ENCODE measurements at places on chromosomes 1 and 21. TPM values are rescaled to one million over a fixed set of nuclear protein-coding genes. Genes with fewer than 3 reads are reported as not detected.

DNA sequence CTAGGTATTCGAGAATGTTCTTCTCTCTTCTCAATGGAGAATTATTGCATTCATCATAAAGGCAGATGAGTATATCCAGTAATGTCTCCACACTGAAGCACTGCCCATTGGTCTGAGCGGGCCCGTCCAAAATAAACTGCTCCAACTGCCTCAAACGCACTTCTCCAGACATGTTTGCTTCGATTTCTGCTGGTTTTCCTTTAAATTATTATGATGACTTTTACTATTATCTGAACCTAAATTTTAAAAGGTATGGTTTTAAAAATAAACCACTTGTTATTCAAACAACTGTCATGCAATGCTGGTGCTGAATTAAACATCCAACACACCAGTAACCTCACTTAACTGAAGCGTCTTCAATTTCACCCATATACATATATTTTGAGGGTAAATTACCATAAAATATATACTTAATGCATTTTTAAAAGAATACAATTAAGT lies 1.3 kb downstream of the CDC42BPA start:
- DNase-seq: no peak

DNA sequence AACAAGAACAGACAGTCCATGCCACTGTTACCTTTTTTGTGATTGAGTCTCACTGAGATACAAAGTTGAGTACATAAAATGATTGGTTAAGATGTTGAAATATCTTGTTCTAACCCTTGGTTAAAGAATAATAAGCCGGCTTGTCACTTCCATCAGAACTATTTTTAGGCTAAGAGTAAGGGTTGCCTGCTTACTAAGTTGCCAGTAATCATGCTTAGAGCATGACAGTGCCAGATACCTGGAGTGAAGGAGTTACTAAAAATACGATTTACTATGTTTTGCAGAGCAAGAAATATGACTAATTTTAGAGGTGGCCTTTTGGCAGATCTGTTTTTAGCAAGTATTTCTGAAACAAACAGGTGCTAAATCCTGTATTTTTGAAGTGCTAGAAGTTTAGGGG lies 6.0 kb downstream of the HUNK start:
- no peak for DNase-seq

DNA sequence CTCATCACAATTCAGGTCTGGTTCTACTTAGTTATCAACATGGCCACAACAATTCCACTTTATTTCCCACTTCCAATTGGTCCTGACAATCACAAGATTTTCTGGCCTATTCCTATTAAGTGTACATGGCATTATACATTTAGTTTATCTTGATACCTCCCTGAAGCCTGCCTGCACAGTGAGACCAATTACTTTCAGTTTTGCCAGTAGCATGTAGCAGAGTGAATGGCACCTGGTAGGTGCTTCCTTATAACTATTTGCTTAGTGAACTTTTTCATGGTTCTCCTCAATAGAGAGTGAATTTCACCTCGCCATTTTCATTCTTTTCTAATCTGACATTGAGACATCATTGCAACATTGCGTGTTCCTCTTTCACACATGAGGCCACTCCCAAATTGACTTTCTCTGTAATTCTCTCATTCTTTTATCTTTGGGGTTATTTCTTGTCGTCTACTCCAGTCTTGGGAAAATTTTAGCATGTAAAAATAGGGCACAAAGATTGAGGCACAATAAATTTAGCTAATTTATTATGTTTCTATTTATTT lies 124.3 kb downstream of the DISC1 start:
- no peak for DNase-seq

GRCh38 chr21:45592208-45592619 lies 50.0 kb upstream of the SLC19A1 start:
- DNase-seq: no peak

DNA sequence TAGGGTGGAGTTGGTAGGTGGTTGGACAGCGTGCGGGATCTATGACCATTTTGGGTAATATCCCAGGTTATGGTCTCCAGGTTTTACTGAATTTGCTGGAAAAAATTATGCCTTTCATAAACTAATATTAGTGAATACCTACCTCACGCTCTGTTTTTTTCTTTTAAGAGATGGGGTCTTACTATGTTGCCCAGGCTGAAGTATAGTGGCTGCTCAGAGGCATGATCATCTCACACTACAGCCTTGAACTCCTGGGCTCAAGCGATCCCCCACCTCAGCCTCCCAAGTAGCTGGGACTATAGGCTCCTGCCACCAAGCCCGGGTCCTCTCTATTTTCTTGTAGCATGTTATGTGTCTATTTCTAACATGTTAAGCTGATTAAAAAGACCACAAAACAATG lies 100.2 kb downstream of the RHOU start:
- DNase-seq: no peak

- DNase-seq: no peak
Observed at GRCh38 chr1:39091845-39092645, 65.9 kb downstream of the NDUFS5 start.

GRCh38 chr1:168972887-168973286 lies 133.6 kb upstream of the ATP1B1 start:
- no peak for DNase-seq

GRCh38 chr1:207868251-207868773 lies 42.6 kb downstream of the CD34 start:
- DNase-seq: no peak

DNA sequence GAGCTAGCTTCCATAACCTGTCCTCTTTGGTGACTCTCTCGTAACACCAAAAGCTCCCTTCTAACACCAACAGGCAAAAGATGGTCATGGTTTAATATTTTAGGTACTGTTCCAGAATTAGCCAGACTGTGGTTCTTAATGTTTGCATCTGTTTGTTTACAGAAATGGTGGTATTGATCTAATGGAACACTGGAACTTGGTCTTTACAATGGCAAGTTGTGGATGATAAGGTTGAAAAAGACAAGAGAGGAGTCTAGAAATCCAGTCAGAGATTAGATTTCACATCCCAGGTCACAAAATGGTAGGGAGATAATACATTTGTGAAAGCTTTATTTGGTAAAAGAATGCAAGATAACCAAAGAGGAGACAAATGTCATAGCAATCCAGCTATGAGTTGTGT lies 293.1 kb downstream of the SMYD3 start:
- no peak for DNase-seq

- DNase-seq: no peak
Observed at GRCh38 chr1:44368471-44369151, 13.6 kb upstream of the ERI3 start.

- no peak for DNase-seq
Observed at GRCh38 chr1:240801442-240801841, 189.5 kb upstream of the GREM2 start.

DNA sequence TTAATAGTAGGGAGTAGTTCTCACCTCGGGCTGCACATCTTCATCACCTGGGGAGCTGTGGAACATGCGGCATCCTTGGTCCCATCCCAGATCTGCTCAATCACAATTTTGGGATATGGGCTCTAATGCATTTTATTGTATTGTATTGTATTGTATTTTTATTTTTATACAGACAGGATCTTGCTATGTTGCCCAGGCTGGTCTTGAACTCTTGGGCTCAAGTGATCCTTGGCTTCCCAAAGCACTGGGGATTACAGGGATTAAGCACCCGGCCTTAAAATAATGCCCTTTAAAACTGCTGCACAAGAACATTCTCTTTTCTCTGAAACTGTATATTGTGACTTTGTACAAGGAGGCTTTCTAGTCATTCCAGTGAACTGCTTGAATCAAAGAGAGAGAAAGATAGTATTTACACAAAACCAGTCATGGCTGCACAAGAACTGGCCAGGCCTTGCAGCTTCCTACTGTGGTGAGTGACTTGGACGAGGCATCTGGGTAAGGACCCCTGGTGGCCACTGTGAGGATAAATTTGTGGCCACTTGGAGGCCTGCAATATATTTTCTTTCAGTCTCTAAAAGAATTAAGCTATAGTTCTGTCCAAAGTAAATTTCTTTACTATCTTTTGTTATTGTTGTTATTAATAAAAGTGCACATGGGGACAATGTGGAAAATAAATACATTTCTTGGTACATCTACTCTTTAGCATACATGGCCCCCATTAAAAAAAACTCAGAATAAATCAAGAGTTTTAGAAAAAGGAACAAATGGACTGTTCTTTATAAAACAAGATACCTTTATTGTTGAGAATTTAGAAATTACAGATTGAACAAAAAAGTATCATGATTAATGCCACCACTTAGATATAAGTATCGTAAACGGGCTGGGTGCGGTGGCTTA lies 48.0 kb downstream of the TBCE start:
- no peak for DNase-seq

GRCh38 chr1:25533775-25534409 lies 9.5 kb upstream of the LDLRAP1 start:
- no peak for DNase-seq

DNA sequence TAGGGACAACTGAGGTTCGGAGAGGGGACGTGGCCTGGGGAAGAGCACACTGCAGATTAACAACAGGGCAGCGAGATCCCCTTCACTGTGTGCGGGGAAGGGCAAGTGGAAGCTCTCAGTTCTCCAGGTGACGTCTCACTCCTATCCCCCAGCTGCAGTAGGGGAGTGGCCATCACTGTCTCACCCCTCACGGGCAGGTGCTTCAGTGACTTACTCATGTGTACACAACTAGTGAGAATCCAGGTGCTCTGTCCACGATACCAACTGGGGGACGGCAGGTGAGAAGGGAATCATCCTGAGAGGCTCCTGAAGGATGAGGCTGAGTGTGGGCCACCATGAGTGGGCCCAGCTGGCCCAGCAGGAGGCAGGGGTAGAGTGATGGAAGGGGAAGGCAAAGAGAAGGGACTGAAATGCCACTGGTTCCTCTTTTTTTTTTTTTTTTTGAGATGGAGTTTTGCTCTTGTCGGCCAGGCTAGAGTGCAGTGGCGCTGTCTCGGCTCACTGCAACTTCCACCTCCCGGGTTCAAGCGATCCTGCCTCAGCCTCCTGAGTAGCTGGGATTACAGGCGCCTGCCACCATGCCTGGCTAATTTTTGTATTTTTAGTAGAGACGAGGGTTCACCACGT lies 25.9 kb downstream of the RHBG start:
- no peak for DNase-seq

DNA sequence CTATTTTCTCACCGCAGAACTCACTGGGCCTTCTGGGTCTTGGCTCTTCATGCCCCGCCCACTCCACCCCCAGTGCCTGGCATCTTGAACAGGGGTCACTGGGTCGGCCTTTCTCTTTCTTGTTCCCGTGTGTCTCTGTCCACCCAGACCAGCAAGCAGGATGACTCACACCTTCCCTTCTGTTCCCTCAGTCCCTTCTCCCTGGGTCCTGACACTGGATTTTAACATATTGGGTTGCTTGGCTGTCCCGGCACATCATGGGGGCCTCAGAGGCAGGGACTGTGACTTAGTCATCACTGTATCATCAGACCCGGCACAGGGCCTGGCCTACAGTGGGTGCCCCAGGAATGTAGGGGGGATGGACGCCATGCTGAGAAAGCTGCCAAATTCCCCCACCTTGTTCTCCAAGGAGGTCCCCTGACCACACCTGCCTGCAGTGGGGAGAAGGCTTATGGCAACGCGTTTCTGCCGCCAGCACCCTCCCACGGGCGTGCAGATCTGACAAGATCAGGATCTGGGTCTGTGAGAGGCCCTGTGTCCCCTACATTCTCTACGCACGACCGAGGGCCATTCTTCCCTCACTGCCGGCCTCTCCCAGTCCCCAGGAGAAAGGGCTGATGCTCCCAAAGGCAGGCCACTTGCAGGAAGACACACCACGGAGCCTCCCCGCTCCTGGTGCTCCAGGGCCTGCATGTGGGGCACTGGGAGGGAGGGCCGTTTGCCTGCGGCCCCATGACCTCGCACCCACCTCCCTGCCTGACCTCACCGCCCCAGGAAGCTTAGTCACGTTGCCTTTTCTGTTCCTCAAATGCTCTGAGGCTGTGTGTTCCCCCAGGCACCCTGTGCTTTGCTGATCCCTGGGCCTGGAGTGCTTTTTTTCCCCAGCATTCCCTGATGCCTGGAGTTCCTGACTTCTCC lies 157.2 kb upstream of the TMEM51 start:
- peak; percentile 79 for DNase-seq

GRCh38 chr1:5896706-5897660 lies 95.2 kb downstream of the NPHP4 start:
- DNase-seq: no peak

LCE2B gene
- not detected for total RNA-seq

CHI3L2 gene
- total RNA-seq: 7.5 TPM

NLRP3 gene
- total RNA-seq: 1.5 TPM

SNIP1 gene
- 18.3 TPM for total RNA-seq

ZNF683 gene
- total RNA-seq: not detected

SPATA21 gene
- total RNA-seq: not detected

C1QTNF12 gene
- total RNA-seq: 0.88 TPM

TMEM54 gene
- total RNA-seq: 162 TPM

Data from kidney epithelial cell (primary cell).